ENCODE measurements at places on chromosomes 7 and 10.

DNA sequence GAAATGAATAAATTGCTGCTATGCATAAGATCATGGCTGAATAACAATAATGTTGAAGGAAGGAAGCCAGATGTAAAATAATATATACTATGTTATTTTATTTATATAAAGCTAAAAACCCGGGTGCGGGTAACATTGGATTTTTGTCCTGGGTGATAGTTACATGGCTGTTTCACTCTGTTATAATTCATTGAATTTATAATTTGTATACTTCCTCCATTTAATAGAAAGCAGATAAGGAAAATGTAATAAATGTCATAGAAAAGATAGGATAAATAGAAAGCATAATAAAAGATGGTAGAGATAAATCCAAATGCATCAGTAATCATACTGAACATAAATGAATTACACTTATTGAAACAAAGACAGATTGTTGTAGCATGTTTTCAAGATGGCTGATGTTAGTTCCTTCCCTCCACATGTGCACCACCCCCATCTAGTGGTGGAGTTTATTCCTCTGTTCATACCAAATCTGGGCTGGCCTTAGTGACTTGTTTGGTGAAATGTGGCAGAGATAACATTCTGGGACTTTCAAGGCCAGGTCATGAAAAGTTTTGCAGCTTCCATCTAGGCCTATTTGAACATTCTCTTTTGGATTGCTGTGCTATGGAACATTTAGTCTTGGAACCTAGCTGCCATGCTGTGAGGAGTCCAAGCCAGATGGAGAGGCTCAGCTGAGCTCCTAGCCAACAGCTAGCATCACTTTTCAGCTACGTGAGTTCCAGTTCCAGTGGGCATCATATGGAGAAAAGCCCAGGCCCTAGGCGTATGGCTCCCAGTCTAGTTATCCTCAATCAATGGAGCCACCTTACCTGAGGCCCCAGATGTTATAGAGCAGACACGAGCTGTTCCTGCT lies 46.9 kb downstream of the AHCYL2 start:
- peak; percentile 38 for DNase-seq

DNA sequence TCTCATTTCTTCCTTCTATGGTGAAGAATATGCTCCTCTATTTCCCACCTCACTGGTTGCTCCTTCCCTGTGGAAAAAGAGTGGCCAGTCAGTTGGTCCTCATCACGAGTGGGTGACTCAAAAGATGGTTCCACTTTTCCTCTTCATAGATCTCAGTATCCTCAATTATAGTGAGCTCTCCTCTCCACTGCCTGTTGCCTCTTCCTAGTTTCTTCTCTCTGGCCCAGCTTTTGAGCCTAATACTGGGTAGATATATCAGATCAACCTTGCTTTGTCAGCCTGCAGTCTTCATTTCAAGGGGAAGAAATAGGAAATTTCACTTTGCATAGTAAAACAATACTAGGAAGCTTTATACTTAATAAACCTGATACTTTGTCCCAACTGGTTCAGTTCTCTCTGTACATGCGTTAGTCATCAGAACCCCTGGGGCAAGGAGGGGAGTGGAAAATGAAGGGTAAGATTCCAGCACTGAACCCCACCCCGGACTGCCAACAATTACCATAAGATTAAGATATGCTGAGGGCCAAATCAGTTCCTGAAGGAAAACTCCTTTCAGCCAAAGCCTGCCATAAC lies 15.5 kb upstream of the WNT16 start:
- no peak for DNase-seq

- no peak for DNase-seq
Observed at GRCh38 chr10:97174276-97174775, 11.4 kb downstream of the SLIT1 start.

DNA sequence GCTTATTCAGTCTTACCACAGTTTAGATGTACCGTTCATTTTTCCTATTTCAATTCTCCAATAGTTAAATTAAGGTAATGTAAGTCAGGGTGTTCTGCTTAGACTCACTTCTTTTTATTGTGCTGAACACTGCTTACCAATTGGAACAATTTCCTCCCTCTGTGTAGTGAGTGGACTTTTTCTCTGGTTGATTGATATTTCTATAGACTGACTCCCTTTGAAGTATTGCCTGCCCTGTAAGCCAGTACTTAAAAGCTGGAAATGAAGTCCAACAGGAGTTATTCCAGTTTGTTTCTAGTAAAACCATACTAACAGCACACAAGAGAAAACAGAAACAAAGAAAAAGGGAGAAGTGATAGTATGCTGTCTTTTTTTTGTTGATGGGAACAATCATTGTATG lies 1674.9 kb downstream of the REEP3 start:
- no peak for DNase-seq

- DNase-seq, result no peak
Observed at GRCh38 chr7:146146831-146147486, 30.4 kb downstream of the CNTNAP2 start.

DNA sequence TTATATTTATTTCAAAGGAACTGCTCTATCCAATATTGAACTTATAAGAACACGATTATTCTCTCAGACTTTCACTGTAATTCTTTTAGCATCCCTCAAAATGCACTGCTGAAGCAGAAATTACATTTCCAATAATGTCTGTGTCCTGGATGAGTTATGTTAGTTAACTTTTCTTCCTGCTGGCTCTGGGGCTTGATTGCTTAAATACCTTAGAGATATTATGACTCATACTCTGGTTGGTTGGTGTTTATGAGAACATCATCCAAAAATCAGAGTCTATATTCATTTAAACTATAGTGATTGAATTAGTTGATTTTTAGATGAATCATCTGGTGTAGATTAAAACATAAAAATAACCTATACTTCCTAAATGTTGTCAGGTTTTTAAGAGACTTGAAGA lies 246.3 kb upstream of the VWC2 start:
- no peak for DNase-seq

DNA sequence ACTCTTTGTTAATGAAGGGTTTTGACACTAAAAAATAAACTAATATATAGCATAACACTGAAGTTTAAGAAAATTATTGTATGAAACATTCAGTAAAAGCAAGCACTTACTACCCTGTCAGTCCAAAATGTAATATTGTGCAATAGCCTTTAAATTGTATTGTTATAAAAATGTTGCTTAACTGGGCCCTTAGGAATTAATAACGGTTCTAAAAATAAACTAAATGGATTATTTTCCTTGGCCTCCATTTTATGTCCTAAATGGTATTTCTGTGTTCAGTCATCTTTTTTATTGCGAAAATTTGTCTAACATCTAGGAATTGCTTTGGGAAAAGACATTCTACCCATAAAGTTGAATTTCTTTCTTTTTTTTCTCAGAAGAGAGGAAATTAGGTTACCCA lies 49.0 kb upstream of the ABI1 start:
- no peak for DNase-seq

GRCh38 chr7:38339953-38340819 lies 66.8 kb upstream of the TARP start:
- no peak for DNase-seq

- no peak for DNase-seq
Observed at GRCh38 chr10:14063531-14064285, 267.0 kb downstream of the FRMD4A start.

GRCh38 chr10:28220811-28221210 lies 82.1 kb downstream of the MPP7 start:
- DNase-seq, result no peak

DNA sequence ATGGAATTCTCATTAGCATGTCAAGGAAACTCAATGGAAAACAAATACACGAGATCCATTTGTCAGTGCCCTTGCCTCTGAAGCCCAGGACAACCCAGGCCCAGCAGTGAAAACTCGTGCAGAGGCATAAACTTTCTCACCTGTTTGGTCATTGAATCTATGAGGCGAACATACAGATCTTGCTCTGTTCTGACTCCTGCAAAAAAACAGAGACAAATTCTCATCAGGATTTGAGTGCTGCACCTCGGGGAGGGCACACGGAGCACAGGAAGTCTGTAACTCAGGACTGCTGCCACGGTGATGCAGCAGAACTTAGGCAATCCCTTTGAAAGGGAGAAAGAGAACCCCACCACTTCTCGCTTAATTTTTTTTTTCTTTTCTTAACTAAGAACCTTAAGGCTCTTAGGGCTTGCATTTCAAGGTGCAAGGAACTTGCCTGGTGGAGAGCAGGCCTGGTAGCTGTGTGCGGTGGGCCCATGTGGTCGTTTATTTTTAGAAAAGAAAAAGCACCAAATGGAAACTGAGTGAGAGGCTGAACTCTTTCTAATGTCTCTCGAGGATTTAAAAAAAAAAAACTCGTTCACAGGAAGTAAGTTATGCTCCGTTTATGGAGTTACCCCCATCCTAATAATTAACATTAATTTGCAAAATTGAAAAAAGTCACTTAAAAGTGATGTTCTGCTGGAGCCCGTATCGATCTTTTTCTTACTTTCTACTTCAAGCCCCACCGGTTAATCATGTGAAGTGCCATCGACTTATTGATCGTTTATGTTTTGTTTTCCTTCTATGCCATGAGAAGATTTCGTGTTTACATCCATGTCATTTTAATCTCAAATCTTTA lies 1.8 kb downstream of the EBF3 start:
- no peak for DNase-seq

GRCh38 chr7:71429083-71429482 lies 297.1 kb downstream of the GALNT17 start:
- no peak for DNase-seq

- no peak for DNase-seq
Observed at GRCh38 chr10:114117728-114118127, 56.3 kb downstream of the CCDC186 start.

GRCh38 chr7:135825406-135825805 lies 76.8 kb upstream of the FAM180A start:
- DNase-seq, result no peak

- DNase-seq, result no peak
Observed at GRCh38 chr7:55181762-55182161, 162.9 kb downstream of the EGFR start.

- no peak for DNase-seq
Observed at GRCh38 chr10:94293354-94293753, 69.4 kb downstream of the NOC3L start.

- no peak for DNase-seq
Observed at GRCh38 chr10:89944138-89944537, 242.7 kb downstream of the KIF20B start.

- no peak for DNase-seq
Observed at GRCh38 chr7:127766831-127767459, 115.0 kb downstream of the SND1 start.

- no peak for DNase-seq
Observed at GRCh38 chr7:103729026-103729425, 260.4 kb downstream of the RELN start.

DNA sequence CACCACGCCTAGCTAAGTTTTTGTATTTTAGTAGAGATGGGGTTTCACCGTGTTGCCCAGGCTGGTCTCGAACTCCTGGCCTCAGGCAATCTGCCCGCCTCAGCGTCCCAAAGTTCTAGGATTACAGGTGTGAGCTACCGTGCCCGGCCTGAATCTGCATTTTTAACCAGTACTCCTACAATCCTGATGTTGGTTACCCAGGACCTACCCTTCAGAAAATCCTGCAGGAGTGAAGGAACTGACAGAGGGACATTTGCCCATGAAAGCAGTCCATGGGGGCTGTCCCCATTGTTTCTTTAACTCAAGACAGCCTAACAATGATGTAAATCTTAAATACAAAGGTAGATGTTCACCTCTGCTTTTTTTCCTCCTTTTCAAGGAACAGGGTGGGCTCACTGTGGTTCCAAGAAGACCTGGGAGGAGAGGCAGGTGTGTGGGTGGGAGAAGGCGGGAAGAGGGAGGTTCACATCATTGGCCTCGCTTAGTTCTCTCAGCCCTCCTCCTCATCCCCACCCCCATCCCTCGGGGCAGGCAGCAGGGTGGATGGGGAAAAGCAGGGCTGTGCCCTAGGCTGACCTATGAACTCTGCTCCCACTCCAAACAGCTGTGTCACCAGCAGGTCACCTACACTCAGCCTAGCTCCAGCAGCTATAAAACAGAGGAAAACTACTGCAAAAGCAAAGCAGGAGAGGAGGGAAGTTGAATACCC lies 13.5 kb downstream of the LRRC20 start:
- no peak for DNase-seq

GRCh38 chr10:71388583-71389310 lies 8.0 kb upstream of the CDH23 start:
- no peak for DNase-seq

DNA sequence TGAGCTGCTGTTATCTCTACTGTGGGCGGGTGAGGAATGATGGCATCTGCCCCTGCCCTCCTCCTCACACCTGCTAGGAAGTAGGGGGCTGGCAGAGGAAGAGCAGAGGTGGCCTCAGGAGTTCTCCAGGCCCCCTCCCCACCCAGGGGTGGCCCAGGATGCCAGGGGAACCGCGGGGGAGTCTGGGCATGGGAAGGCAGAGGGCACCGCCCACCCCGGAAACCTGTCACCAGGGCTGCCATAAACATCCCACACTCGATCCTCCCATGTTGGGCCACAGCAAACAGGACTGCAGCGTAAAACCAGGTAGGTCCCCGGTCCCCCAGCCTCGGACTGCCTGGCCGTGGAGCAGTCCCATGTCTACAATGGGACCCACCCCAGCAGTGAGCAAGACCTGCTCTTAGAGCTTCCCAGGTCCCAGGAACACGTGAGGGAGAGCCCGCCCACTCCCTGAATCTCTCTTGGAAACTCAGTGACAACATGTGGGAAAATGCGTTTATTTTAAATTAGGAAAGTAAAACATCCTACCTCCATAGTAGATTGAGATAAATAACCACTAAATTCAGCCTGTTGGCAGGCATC lies 23.4 kb downstream of the EBF3 start:
- no peak for DNase-seq
